EH (cell line): ENCODE measurements at places on chromosomes 4 and X.

GRCh38 chr4:78459327-78459726 is 92.2 kb upstream of the ANXA3 start:
- DNase-seq, result no peak

GRCh38 chr4:17812125-17812524 is 1.3 kb downstream of the NCAPG start:
- DNase-seq, result no peak

- DNase-seq, result no peak
Observed at GRCh38 chr4:24219209-24219608, 329.4 kb upstream of the PPARGC1A start.

DNA sequence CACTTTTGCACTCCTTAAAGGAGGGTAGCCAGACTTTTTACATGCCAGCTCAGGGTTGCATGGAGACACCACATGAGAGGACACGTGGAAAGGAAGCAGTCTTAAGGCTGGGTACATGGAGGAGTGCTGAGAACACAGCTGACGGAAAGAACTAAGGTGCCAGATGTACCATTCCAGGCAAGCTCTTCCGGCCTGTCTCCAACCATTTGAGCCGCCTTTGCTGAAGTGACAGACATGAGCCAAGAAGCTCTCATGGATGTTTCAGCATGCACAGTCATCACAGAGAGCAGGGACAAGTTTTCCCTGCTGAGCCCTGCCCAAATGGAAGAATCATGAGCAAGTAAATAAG is 83.4 kb upstream of the BMP2K start:
- no peak for DNase-seq

DNA sequence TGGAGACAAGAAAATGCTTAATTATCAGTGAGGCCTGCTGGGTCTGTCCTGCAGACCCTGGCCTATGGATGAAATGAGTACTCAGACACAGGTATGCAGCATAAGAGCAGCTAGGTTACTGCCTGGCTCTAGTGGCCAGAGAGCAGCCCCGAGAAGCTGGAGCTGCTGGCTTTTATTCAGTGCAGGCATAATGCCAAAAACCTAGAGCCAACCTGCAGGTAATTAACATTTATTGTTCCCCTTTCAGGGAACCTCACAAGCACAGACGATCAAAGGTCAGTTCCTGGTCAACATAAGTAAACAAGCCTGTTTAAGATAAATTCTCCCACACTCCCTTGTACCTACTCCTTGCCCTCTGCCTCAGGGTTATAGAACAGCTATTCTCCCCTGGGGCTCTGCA is 13.3 kb downstream of the IDS start:
- no peak for DNase-seq

DNA sequence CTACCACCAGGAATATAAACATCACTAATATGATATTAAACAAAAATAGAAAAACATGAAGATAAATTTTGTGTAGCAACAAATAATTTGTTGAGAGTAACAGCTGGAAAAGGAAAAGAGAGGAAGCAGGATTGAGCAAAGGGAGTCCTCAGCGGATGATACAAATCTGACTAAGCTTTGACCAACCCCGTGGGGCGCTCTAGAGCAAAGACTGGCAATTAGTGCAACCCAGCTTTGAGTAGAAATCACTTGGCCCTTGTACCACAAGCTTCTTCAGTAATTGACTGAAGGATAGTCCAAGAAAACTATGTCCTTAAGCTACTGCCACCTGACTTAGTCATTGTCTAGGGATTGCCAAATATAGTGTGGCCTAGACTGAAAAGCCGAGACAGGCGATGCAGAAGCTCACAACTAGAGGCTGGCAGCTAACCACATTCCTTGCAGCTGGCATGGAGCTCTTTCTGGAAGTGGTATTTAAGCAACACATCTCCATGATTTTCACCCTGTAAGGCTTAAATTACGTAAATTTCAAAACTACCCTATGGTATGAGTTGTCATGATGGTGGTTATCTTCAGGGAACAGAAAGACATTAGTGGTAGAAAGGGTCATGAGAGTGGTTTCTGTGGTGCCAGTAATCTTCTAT is 396.0 kb downstream of the PDGFC start:
- DNase-seq, result peak; percentile 52

- DNase-seq, result no peak
Observed at GRCh38 chrX:46571423-46572339, 1.9 kb upstream of the CHST7 start.

- DNase-seq, result no peak
Observed at GRCh38 chrX:155216940-155217440, 730 bp downstream of the VBP1 start.

DNA sequence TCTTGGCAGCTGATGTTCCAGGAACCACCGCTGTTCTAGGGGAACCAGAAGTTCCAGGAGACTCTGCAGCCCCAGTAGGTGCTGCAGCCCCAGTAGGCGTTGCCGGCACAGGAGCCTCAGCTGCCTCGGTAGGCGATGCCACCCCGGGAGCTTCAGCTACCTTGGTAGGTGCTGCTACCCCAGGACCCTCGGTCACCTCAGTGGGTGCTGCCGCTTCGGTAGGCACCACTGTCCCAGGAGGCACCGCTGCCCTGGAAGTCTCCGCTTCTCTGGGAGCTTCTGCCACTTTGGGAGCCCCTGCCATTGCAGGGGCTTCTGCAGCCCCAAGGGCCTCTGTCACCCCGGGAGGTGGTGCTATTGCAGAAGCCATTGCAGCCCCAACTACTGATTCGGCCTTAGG is 2.8 kb downstream of the ARMCX2 start:
- no peak for DNase-seq

- DNase-seq, result no peak
Observed at GRCh38 chrX:143336261-143336660, 181.0 kb downstream of the SPANXN3 start.

GRCh38 chr4:141730805-141731204 is 94.4 kb downstream of the IL15 start:
- peak; percentile 60 for DNase-seq

GRCh38 chrX:119669424-119670037 is 23.4 kb downstream of the SEPTIN6 start:
- peak; percentile 55 for DNase-seq

GRCh38 chr4:25667931-25668557 is 12.4 kb downstream of the SLC34A2 start:
- no peak for DNase-seq

- no peak for DNase-seq
Observed at GRCh38 chrX:45184211-45184610, 16.5 kb downstream of the DIPK2B start.

- DNase-seq, result no peak
Observed at GRCh38 chr4:118711052-118711451, 25.9 kb downstream of the METTL14 start.

DNA sequence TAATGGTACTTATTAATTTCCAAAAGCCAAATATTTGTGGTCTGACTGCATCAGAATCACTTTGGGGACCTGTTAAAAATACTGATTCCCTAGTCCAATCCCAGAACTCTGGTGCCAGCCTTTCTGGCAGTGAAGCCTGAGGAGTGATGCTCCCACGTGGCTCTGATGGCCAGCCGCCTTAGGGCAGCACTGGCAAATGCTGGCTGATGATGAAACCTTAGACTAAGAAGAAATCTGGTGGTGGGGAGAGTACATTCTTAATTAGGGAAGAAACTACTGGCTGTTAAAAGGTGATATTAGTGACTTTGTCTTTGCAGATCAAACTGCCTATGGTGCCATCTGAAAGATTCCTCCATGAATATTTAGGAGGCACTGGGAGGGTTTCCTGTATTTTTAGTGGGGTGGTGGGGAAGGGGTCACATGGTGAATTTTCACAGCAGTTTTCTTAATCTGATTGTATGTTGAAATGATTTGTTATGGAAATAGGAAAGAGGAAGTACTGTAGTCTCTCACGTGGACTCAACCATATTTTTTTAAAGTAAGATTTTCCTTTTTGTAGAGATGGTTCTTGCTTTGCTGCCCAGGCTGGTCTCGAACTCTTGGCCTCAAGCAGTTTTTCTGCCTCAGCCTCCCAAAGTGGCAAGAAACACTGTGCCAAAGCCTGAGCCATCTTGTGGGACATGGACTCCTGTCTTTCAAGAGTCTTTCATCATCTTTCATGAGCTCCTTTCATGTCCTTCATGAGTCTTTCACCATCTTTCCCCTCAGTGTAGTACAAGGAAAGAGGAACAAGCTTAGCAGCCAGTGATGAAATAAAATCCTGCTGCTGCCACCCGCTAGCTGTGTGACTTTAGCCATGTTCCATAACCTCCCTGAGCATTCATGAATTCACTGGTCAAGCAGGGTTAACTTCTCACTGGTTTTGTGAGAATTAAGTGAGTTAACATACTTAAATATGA is 90.8 kb downstream of the ZNF330 start:
- no peak for DNase-seq

GRCh38 chrX:125605145-125605544 is 285.5 kb downstream of the TEX13C start:
- no peak for DNase-seq

- DNase-seq, result peak; percentile 70
Observed at GRCh38 chr4:2923141-2923551, 40.1 kb downstream of the NOP14 start.

GRCh38 chrX:85922821-85923220 is 124.5 kb downstream of the CHM start:
- peak; percentile 41 for DNase-seq

DNA sequence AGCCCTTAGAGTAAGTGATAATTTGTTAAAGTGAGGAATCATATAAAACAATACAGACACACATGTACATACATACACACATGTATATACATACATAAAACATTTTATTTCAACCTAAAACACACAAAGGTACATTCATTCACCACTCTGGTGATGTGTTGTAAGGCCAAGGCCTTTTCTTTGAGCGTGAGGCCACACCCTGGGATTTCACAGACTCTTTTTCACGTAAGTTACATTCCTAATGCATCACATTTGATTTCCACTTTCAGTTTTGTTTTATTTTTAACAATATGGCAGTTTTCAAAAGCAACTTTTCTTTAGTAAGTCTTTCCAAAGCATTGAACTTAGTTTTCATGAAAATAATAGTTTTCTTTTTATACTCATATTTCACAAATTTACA is 170.7 kb downstream of the COL4A6 start:
- DNase-seq, result no peak

GRCh38 chr4:141247430-141247780 is 26.7 kb downstream of the ZNF330 start:
- DNase-seq, result no peak

- DNase-seq, result peak; percentile 58
Observed at GRCh38 chr4:25861280-25861950, 1.4 kb downstream of the SEL1L3 start.

DNA sequence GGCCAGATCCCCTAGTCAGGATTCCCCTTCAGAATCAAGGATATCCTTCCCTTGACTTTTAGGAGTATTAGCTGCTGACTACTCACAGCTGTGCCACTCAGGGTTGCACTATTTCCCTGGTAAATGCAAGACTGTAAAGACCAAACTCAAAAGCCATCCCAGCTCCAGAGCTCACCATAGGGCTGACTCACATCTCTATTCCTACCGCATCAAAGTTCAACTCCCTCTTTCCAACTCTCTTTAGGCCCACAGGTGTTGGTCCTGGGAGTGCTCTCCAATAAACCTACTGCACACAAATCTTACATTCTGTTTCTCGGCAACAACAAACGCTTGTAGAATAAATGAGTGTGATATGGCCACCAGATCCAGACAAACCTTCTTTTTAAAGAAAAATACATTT is 109.6 kb downstream of the PPP3CA start:
- DNase-seq, result no peak

DNA sequence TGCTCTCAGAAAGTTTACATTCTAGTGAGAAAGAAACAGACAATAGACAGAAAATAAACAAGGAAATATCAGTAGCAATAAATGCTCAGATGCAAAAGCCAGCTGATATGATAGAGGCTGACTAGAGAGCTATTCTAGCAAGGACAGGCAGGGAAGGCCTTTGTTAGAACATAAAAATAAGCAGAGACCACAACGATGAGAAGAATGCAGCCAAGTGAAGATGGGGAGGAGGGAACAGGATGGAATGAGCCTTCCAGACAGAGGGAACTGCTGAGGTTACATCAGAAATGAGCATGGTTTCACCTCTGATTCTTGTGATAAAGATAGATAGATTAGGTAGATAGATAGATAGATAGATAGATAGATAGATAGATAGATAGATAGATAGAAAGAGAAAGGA is 7.6 kb upstream of the SOWAHB start:
- DNase-seq, result peak; percentile 92
